ENCODE measurements at places on chromosomes 13 and 19.

DNA sequence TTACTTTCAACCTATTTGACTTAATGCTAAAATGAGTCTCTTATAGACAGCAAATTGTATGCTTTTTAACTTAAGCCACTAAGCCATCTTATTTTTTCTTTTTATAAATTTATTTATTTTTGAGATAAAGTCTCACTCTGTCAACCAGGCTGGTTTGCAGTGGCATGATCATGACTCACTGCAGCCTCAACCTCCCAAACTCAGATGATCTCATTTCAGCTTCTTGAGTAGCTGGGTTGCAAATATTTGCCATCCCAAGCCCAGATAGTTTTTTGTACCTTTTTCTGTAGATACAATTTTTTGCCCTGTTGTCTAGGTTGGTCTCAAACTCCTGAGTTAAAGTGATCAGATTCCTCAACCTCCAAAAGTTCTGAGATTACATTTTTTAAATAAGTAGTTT, 27.1 kb downstream of the ZNF714 start:
- DNase-seq = no peak

- no peak for DNase-seq
These were observed 19.9 kb upstream of the LGALS13 start for GRCh38 chr19:39582442-39582841.

DNA sequence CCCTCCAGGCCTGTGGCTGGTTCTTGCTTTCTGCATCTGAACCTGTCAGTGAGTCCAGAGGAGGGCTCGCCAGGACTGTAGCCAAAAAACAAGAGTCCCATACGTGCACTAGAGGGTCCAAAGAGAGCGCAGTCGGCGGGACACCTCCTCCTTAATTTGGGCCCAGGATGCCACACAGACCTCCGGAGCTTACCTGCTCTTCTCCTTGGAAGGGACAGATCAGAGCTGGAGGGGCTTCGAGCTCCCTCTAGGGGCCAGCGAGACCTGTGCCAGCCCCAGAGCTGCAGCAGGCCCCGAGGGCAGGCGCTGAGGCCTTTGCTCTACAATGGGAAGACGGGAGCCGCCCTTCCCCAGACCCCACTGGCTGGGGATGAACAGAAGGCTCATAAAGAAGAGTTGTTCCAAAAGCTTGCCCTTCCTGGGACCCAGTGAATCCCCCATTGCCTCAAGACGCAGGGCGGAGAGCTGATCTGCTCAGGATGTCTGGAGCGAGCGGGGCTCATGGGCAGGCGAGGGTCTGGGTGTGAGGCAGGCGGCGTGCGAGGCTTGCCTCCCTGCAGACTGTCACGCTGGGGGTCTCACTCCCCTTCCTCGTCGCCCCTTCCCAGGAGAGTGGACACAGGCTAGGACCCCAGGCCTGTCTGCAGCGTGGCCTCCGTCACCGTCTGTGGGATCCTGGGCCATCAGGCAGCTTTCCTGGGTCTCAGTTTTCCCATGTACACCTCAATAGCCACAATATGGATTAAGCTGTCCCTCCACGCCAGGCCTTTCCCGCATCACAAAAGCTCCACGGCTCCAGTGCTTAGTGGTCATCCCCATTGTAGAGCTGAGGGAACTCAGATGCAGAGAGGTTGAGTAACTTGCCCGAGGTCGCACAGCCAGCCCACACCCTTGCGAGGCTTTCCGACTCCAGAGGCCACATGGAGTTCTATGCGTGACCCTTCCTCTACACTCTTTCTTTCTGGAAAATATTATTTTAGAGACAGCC, 46.9 kb upstream of the VSTM2B start:
- no peak for DNase-seq

DNA sequence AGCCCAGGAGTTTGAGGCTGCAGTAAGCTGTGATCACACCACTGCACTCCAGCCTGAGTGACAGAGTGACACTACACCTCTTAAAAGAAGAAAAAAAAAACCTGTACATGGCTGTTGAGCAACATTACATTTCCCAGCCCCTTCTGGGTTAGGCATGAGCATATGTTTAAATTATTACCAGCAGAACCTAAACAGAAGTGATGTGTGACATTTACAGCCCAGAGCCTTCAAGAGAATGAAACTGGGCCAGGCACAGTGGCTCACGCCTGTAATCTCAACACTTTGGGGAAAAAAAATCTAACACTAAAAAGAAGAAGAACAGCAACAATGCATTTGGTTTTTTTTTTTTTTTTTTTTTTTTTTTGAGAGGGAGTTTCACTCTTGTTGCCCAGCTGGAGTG, 38.3 kb downstream of the MRPS31 start:
- DNase-seq = no peak

GRCh38 chr19:38946229-38947010, 15.7 kb downstream of the MRPS12 start:
- no peak for DNase-seq

- DNase-seq = no peak
These were observed 13.7 kb upstream of the SMARCA4 start for GRCh38 chr19:10946958-10947657.

DNA sequence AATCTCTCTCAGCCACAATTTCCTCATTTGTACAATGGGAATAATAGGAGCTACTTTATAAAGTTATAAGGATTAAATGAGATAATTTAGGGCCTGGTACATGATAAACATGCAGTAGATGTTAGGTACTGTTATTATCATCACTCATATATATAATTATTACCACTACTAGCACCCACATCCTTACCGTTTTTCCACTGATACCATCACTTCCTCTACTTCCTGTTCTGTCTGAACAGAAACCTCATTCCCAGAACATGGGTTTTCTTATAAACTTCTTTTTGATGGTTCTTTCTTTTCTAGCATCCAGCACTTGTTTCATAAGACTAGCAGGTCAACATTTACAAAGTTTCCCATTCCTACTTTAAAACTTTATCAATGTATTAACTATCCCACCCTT, 6.3 kb downstream of the CDADC1 start:
- peak; percentile 21 for DNase-seq

- no peak for DNase-seq
These were observed 3.6 kb downstream of the IRF3 start for GRCh38 chr19:49662011-49662410.

- no peak for DNase-seq
These were observed 463.0 kb downstream of the TSHZ3 start for GRCh38 chr19:30886222-30886621.

- DNase-seq = no peak
These were observed 488.8 kb downstream of the IRS2 start for GRCh38 chr13:109297628-109298027.

DNA sequence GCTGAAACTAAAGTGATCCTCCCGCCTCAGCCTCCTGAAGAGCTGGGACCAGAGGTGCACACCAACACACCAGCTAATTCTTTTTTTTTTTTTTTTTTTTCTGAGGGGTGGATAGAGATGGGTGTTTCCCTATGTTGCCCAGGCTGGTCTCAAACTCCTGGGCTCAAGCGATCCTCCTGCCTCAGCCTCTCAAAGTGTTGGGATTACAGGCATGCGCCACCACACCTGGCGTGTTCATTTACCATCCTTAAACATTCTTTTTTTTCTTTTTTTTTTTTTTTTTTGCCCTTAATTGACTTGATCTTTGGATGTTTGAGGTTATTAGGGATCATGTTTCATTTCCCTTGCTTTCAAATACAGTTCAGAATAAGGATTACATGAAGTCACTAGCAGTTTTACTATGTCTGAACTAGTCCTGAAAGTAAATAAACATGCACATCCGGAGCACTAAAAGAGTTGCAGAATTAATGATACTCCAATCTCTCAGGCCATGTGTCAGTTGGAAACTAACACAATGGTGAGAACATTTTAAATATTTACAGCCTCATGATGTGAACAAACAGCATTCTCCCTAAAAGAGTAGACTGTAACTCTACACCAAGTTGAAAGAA, 10.2 kb downstream of the UTP14C start:
- DNase-seq = no peak

DNA sequence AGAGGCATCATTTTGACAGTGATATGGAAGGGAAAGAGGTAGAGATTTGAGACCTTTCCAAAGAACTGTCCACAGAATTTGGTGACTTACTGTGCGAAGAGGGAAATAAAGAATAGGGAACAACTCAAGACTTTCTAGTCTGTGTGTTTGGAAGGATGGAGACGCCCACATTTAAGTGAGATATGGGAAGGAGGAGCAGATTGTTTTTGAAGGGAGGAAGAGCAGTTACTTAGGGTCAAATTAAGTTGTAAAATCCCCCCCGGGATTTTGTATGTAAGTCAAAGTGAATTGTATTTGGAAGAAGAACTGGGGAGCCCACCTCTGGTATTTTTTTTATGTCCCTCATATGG, 1.2 kb downstream of the USPL1 start:
- DNase-seq = no peak

GRCh38 chr19:28258829-28259228, 954.1 kb downstream of the UQCRFS1 start:
- no peak for DNase-seq

GRCh38 chr13:48600374-48601364, 53.1 kb upstream of the CYSLTR2 start:
- no peak for DNase-seq

- no peak for DNase-seq
These were observed 4.0 kb downstream of the COL4A1 start for GRCh38 chr13:110302997-110303396.

DNA sequence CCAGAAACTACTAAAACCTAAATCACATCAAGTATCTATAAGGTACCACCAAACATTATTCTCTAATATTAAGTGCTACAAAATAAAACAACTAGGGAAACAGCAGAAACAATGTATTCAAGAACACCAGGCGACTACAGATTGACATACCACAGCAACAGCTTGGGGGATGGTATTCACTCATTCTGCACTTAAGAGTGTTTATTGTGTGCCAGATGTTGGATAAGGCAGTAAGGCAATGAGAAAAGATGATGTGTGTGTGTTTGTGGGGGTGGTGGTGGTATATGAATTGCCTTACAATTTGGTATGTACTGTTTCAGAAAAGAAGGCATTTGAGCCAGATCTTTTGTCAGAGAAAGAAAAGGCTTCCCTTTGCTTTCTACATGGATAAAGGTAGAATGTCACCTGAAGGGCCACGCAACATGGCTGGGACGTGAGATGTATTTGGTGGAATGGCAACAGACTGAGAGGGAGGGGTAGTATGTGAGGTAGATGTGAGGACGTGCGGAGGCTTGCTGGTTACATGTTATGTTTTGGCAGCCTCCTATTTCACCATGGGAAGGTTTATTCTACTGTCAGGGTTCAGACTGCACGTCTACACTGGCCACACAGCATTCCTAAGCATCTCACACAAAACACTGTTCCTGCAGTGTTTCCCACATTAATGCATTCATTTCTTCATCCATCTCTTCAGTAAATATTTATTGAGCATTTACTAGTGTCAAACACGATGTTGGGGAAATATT, 300.7 kb downstream of the KLF12 start:
- DNase-seq = no peak

- DNase-seq = no peak
These were observed 6.6 kb upstream of the C1QTNF9B start for GRCh38 chr13:23903906-23904280.

DNA sequence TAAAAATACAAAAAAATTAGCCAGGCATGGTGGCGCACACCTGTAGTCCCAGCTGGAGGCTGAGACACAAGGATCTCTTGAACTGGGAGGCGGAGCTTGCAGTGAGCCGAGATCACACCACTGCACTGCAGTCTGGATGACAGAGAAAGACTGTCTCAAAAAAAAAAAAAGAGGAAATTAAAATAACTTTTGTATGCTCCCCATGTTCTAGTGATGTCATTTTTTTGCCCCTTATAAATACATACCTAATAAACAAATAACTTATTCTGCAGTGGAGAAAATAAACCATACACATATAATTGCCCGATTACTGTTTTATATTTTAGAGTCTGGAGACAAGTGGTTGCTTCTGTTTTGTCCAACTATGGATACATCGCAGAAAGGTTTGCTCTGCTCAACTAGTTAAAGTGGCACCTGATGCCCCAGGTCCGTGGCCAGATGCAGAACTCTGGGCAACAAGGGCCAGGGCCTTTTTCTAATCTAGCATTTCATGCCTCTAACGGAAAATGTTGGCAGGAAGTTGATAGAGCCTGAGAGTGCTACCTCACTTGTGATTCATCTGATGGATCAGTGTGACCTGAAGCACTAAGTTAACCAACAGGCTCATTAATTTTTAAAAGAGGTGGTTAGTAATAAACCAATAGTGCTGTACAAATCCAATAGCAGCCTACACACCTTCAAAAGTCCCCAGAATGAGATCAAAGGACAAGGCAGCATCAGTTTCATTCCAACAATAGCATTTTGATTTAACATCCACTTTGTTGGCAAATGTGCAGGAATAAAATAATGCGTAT, 18.8 kb downstream of the UBE2L5 start:
- no peak for DNase-seq

GRCh38 chr19:49629659-49630058, 10.3 kb downstream of the RRAS start:
- no peak for DNase-seq

- DNase-seq = peak; percentile 13
These were observed 75.8 kb upstream of the UBAC2 start for GRCh38 chr13:99124794-99125316.

DNA sequence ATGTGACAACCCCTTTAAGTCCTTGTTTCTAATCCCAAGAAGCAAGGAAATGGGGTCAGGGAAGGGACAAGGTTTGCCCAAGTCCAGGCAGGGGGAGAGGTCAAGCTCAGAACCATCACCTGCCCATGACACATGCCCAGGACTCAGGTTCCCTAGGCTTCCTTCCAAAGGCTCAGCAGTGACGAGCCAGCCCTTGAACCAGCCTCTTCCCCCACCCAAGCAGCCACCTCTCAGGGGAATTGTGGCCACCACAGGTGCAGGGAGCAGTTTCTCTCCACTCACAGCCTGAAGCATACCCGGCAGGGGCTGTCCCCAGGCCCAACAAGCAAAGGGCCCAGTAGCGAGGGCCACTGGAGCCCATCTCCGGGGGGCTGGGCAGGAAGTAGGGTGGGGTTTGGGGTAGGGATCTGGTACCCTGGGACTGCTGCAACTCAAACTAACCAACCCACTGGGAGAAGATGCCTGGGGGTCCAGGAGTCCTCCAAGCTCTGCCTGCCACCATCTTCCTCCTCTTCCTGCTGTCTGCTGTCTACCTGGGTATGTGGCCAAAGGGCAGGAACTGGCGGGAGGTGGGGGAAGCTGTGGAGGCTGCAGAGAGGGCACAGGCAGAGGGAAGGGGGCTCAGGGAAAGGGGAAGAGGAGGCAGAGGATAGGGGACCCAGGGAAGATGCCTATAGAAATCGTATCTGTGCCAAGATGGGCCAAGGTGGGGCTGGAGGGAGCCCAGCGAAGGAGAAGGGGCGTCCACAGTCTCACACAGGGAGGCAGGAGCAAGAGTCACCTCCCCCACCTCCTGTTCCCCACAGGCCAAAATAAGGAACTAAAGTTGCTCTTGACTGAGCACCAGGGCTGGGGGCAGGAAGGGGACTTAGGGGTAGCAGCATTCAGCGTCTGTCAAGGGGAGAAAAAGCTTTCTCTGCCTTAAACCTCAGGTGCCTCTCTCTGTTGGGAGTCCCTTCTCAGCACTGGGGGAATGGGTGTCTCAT, at the start of gene CD79A:
TSS of gene CD79A (plus strand) at position 433 of the 986 bp plus-strand sequence. CDS start at position 459, 26 bp downstream.
- DNase-seq = no peak

All from CD4-positive, alpha-beta T cell treated with Interleukin-10 for 1 hour (primary cell).